ENCODE measurements at places on chromosomes 4 and X.

- no peak for DNase-seq
Observed at GRCh38 chr4:79906303-79906702, 166.7 kb downstream of the ANTXR2 start.

GRCh38 chr4:142713282-142714030 lies 132.6 kb downstream of the INPP4B start:
- no peak for DNase-seq

- DNase-seq = no peak
Observed at GRCh38 chr4:20490734-20491133, 209.5 kb upstream of the PACRGL start.

GRCh38 chr4:73922766-73923630 lies 53.8 kb downstream of the CXCL1 start:
- DNase-seq = no peak

DNA sequence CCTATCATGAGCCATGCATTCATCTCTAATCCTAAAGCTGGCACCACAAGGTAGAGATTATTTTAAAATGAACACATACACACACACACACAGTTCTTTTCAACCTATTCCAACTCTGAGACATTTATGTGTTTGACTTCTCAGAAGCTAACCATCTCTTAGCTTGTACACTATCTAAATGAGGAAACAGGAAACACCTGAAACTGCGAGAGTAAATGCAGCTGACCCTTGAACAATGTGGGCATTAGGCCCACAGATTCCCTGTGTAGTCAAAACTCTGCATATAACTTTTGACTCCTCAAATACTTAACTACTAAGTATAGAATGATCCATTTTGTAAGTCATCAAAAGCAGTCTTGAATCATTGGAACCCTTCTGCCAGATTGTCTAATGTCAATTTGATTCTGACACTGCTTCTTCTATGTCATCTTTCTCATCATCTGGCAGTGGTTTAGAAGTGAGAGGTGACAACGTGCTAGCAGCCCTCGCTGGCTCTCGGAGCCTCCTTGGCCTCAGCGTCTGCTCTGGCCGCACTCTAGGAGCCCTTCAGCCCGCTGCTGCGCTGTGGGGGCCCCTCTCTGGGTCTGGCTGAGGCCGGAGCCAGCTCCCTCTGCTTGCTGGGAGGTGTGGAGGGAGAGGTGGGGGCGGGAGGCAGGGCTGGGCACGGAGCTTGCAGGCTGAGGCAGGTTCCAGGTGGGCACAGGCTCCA lies 21.4 kb upstream of the IL15 start:
- no peak for DNase-seq

GRCh38 chrX:46873746-46874145 lies 36.9 kb downstream of the RP2 start:
- no peak for DNase-seq

DNA sequence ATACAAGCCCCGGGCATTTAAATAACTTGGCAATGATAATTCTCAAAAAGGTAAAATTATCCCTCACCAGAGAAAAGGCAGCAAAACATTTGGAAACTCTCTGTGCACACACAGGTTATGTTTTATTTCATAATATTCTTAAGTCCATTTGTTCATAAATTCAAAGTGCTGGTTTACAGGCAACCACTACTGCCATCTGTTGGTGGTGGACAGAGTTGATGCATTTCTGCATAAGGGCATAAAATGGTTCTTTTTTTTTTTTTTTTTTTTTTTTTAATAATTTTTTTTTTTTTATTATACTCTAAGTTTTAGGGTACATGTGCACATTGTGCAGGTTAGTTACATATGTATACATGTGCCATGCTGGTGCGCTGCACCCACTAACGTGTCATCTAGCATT lies 31.5 kb upstream of the IL21 start:
- peak; percentile 16 for DNase-seq

- no peak for DNase-seq
Observed at GRCh38 chrX:12582649-12583048, 208.6 kb upstream of the PRPS2 start.

GRCh38 chr4:1177274-1178141 lies 5.1 kb upstream of the SPON2 start:
- DNase-seq = no peak

- peak; percentile 7 for DNase-seq
Observed at GRCh38 chr4:7324651-7325121, 110.0 kb downstream of the PSAPL1 start.

DNA sequence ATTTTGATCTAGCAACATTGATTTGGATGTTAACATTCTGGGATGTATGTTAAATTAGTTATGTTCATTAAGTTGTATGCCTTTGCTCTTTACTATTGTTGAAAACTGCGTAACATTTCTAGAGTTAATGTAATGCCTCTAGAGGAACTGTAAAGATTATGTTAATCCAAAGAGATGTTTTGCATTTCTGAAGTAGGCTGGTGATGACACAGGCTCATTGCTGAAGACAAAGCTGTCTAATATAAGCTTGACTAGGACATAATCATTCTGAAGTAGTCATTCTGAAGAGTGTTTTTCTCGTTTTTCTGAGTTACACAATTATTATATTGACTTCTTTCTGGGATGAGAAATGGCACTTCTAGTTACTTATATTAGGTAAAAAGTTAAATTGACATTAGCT lies 72.9 kb downstream of the LRP2BP start:
- no peak for DNase-seq

Data from stimulated activated CD8-positive, alpha-beta memory T cell treated with anti-CD3 and anti-CD28 coated beads, Interleukin-15, amount 100 ng/mL, for 48 hours (primary cell).